ENCODE measurements at places on chromosomes 2 and 18. TPM values are rescaled to one million over a fixed set of nuclear protein-coding genes. Genes with fewer than 3 reads are reported as not detected.

The EFR3B gene
- 0.50 TPM for total RNA-seq

The MYCN gene
- total RNA-seq = not detected

The CERKL gene
- total RNA-seq = 0.15 TPM

The CHRNA1 gene
- 0.15 TPM for total RNA-seq

The RESP18 gene
- not detected for total RNA-seq

The MTIF2 gene
- total RNA-seq = 15.8 TPM

The SERPINE2 gene
- 14.0 TPM for total RNA-seq

The C2orf66 gene
- not detected for total RNA-seq

The KCNIP3 gene
- 2.0 TPM for total RNA-seq

The XDH gene
- total RNA-seq = 0.17 TPM

The GPAT2 gene
- 2.5 TPM for total RNA-seq

The ITGB6 gene
- total RNA-seq = 0.17 TPM

The ATP5F1A gene
- total RNA-seq = 576 TPM

The TMEM200C gene
- total RNA-seq = 1.5 TPM

The CFC1 gene
- total RNA-seq = not detected

The DIS3L2 gene
- 19.6 TPM for total RNA-seq

The ABI2 gene
- 27.2 TPM for total RNA-seq

The DPYSL5 gene
- total RNA-seq = not detected

The COL4A4 gene
- 0.15 TPM for total RNA-seq

The MALL gene
- total RNA-seq = 6.7 TPM

All from bronchus fibroblast of lung (primary cell).